Astrocyte (in vitro differentiated cells and primary cell): ENCODE measurements at places on chromosomes 4 and X.

GRCh38 chr4:43331226-43332051 lies 438.9 kb downstream of the GRXCR1 start:
- H3K27ac ChIP-seq = peak overlapping the region; percentile 72
- no peaks in the 10 kb centered on the region for H3K36me3 ChIP-seq
- peaks cover 28% of the 10 kb centered on the region for H3K4me1 ChIP-seq
- no peak overlapping the region for H3K4me3 ChIP-seq
- no peaks in the 10 kb centered on the region for H3K27me3 ChIP-seq

DNA sequence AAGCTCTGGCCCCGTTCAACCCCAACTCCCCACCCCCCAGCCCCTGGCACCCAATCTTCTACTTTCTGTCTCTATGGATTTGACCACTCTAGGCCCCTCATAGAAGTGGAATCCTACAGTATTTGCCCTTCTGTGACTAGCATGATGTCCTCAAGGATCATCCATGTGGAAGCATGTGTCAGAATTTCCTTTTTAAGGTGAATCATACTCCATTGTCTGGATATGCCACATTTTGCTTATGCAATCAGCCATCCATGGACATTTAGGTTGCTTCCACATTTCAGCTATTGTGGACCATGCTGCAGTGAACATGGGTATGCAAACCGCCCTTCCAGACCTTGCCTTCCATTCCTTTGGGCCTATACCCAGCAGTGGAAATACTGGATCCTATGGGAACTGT lies 15.5 kb downstream of the CCNQ start:
- no peak for DNase-seq
- no peaks in the 10 kb centered on the region for H3K27me3 ChIP-seq
- no peak overlapping the region for H3K4me3 ChIP-seq
- no peaks in the 10 kb centered on the region for H3K36me3 ChIP-seq

DNA sequence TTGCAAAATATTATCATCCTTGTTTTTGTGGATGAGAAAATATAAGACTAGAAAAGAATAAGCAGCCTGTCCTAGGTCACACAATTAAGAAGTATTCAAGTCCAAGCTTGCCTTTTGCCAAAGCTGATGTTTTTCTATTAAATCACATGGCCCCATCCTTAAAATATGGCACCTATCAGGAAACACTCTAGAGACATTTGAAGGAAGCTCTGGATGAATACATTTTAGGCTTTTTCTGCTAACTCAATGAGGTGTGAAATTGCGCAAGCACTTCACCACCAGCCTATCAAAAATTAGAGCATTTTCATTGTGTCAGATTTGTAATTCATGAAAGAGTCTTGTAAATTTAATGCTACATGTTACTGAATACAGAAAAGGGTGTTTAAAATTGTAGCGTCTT lies 251.1 kb upstream of the MAD2L1 start:
- no peak overlapping the region for H3K27ac ChIP-seq
- H3K27me3 ChIP-seq = no peaks in the 10 kb centered on the region
- DNase-seq = no peak
- H3K4me3 ChIP-seq = no peak overlapping the region
- no peaks in the 10 kb centered on the region for H3K4me1 ChIP-seq
- no peaks in the 10 kb centered on the region for H3K36me3 ChIP-seq

- DNase-seq = no peak
- peaks cover 3% of the 10 kb centered on the region for H3K27me3 ChIP-seq
- no peak overlapping the region for H3K4me3 ChIP-seq
- H3K4me1 ChIP-seq = no peaks in the 10 kb centered on the region
- no peak overlapping the region for H3K27ac ChIP-seq
Observed at GRCh38 chr4:8656185-8656517, 63.6 kb downstream of the CPZ start.

DNA sequence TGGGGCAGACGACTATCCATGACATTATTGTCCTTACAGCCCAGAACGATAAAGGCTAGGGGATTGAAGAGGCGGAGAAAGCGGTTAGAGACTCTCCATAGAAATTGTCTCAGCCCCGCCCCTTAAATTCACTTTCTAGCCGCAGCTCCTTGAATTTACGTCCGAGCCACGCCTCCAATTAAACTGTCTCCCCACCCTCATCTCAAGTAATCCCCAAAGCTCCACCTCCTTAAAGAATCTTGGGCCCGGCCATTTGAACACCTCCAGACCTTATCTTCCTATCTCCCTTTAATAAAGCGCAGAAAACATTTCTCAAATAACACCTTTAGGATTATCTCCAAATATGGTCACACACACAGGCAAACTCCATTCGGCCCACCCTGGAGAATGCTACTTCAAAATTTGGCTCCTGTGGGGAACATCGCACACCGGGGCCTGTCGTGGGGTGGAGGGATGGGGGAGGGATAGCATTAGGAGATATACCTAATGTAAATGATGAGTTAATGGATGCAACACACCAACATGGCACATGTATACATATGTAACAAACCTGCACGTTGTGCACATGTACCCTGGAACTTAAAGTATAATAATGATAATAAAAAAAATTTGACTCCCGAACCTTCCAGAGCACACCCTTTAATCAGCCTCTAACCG lies 7.2 kb upstream of the MAGIX start:
- H3K4me3 ChIP-seq = peak overlapping the region; percentile 54
- no peaks in the 10 kb centered on the region for H3K36me3 ChIP-seq
- H3K27ac ChIP-seq = peak overlapping the region; percentile 96

GRCh38 chr4:93710101-93710846 lies 118.3 kb upstream of the ATOH1 start:
- H3K4me3 ChIP-seq = no peak overlapping the region
- H3K36me3 ChIP-seq = no peaks in the 10 kb centered on the region
- DNase-seq = no peak
- H3K27ac ChIP-seq = no peak overlapping the region
- no peaks in the 10 kb centered on the region for H3K27me3 ChIP-seq

DNA sequence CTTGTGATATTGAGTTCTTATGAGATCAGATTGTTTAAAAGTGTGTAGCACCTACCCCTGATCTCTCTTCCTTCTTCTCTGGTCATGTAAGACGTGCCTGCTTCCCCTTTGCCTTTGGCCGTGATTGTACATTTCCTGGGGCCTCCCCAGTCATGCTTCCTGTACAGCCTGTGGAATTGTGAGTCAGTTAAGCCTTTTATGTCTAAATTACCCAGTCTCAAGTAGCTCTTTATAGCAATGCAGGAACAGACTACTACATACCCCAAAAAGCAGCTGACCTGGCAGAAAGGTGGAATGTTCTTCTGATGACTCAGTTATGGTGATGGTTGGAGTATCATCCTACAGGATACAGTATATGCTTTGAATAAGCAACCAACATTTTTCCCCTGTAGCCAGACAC lies 11.4 kb upstream of the MCUB start:
- H3K4me3 ChIP-seq = no peak overlapping the region
- H3K36me3 ChIP-seq = peaks cover 9% of the 10 kb centered on the region
- no peaks in the 10 kb centered on the region for H3K27me3 ChIP-seq
- peak; percentile 90 for DNase-seq
- peak overlapping the region; percentile 34 for H3K27ac ChIP-seq
- peaks cover 10% of the 10 kb centered on the region for H3K4me1 ChIP-seq

GRCh38 chr4:152243206-152243605 lies 292.7 kb downstream of the FBXW7 start:
- DNase-seq = no peak
- no peak overlapping the region for H3K4me3 ChIP-seq
- no peak overlapping the region for H3K27ac ChIP-seq
- H3K27me3 ChIP-seq = no peaks in the 10 kb centered on the region
- H3K4me1 ChIP-seq = peaks cover 6% of the 10 kb centered on the region

DNA sequence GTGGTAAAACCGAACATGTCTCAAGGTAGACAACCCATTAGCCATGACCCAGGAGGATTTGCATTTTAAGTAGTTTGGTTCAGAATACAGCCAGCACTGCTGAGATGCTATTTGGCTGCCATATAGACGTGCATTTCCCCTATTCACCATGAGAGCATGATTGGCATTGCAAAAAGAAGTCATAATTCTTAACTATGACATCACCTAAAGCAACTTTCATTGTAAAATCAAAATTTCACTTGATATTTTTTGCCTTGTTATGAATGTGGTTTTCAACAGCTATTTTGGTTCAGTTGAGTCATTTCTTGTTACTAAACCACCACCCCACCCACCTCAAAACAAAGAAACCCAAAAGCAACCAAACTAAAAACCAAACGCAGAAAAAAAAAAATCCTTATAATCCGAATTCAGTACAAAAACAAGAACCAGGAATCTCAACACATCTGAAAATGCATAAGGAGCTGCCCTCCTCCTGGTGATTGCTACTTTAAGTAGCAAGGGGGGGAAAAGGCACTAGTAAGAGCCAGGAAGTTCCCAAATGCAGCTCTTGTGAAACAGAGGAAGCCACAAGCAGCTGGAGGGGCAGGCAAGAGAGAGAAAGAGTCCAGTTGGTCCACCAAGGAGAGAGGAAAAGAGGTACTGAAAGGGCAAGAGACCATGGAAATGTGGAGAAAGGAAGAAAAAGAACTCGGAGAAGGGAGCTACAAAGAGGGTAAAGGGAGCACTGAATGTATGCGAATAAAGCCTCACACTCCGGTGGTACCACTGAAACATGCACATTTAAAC lies 3.1 kb downstream of the SLITRK4 start:
- no peaks in the 10 kb centered on the region for H3K4me1 ChIP-seq
- DNase-seq = no peak
- no peaks in the 10 kb centered on the region for H3K36me3 ChIP-seq

- no peak overlapping the region for H3K4me3 ChIP-seq
- no peak for DNase-seq
- no peaks in the 10 kb centered on the region for H3K27me3 ChIP-seq
- no peaks in the 10 kb centered on the region for H3K36me3 ChIP-seq
- H3K4me1 ChIP-seq = no peaks in the 10 kb centered on the region
Observed at GRCh38 chr4:6177587-6178197, 22.7 kb downstream of the JAKMIP1 start.

DNA sequence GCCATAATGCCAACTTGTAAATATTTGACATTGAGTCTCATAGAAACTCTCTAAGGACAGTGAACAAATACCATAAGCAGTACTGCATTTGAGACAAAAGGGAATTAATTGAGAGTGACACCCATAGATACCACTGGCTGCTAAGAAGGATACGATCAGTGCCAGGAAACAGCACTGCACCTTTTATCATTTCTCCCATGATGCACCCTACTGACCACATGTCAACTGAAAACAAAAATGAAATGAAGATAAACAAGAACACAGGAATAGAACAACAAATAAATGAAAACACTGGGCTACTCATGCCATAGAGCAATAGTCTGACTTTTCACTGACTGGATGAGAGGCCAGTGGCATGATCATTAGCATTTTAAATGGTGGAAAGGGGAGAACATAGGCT lies 270.8 kb downstream of the MAPK10 start:
- no peak for DNase-seq
- no peaks in the 10 kb centered on the region for H3K4me1 ChIP-seq
- H3K36me3 ChIP-seq = no peaks in the 10 kb centered on the region
- no peak overlapping the region for H3K4me3 ChIP-seq
- H3K27ac ChIP-seq = no peak overlapping the region

DNA sequence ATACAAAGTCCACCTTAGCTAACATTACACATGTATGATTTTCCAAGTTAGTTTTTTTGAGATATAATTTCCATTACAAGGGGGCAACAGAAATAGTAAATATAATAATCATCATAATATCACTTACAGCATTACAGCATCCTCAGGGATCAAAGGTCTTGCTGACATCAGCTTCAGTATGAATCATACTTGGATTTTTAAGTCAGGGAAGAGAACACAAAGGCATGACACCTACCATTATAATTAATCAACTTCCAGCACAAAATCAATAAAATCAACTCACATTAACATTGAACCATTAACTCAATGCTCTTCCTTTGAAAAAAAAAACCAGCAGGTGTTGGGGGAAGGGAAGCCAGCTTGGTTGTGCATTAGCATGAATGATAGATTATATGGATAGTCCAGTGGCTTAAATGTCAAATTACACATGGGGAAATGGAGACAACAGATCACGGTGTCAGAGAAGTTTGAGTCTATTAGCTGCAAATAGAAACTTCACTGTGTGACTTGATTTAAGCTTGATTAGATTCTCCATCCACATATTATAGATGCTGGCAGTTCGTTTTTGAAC lies 66.9 kb upstream of the CAPN6 start:
- H3K36me3 ChIP-seq = no peaks in the 10 kb centered on the region
- no peak for DNase-seq
- H3K4me1 ChIP-seq = no peaks in the 10 kb centered on the region
- no peak overlapping the region for H3K27ac ChIP-seq
- no peak overlapping the region for H3K4me3 ChIP-seq

- no peaks in the 10 kb centered on the region for H3K27me3 ChIP-seq
- no peak overlapping the region for H3K4me3 ChIP-seq
- no peak overlapping the region for H3K27ac ChIP-seq
- H3K36me3 ChIP-seq = peaks cover under 1% of the 10 kb centered on the region
- H3K4me1 ChIP-seq = no peaks in the 10 kb centered on the region
Observed at GRCh38 chr4:148056879-148057278, 325.0 kb downstream of the ARHGAP10 start.

DNA sequence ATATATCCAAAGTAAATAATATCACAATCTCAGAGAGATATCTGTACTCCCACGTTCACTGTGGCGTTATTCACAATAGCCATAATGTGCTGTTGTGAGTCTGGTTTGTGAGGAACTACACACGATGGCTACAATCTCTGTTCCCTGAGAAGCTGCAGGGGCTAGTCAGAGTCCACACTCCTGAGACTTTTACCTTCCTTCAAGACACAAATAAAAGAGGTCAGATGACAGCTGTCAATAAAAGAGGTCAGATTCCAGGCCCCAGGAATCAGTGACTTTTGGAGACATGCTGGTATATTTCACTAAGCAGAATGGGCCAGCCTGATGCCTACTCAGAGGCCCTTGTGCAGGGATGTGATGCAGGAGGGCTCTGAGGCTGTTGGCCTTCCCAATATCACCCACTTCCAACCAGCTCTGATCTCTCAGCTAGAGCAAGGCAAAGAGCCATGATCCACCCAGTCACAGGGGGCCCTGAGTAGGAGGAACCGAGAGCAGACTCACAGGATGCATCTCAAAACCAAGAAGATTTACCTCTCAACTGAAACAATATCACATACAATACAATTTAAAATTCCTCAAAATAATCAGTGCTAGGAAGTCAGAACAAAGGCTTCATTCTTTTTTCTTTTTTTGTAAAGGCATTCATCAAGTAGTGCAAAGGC lies 13.8 kb downstream of the FRYL start:
- H3K4me1 ChIP-seq = no peaks in the 10 kb centered on the region
- no peak overlapping the region for H3K4me3 ChIP-seq
- no peak overlapping the region for H3K27ac ChIP-seq
- DNase-seq = no peak
- H3K27me3 ChIP-seq = no peaks in the 10 kb centered on the region
